A549 treated with GW870086 at 1 μM for 4 hours (cell line): ENCODE measurements at places on chromosomes 7 and 10. TPM values are rescaled to one million over a fixed set of nuclear protein-coding genes. Genes with fewer than 3 reads are reported as not detected.

The MEOX2 gene
- total RNA-seq, result not detected in 5 replicates

The CYP3A4 gene
- total RNA-seq, result 0.06 to 0.09 TPM in 2 of 5 replicates, not detected in the others

The BLNK gene
- not detected in 5 replicates for total RNA-seq

The GNAT3 gene
- total RNA-seq, result not detected in 5 replicates

The WAC gene
- total RNA-seq, result 53.9 to 74.9 TPM (median 73.1 TPM) in 5 replicates

The WNT8B gene
- not detected in 5 replicates for total RNA-seq

The ZCCHC24 gene
- 2.0 to 4.4 TPM (median 3.7 TPM) in 5 replicates for total RNA-seq

The UPK3BL2 gene
- total RNA-seq, result 1.3 to 3.3 TPM (median 2.3 TPM) in 5 replicates

The ANXA8 gene
- total RNA-seq, result 30.3 to 42.6 TPM (median 35.9 TPM) in 5 replicates

The CCDC136 gene
- 1.1 to 2.3 TPM (median 2.2 TPM) in 5 replicates for total RNA-seq

The C7orf33 gene
- total RNA-seq, result not detected in 5 replicates

The ASZ1 gene
- total RNA-seq, result not detected in 5 replicates

The GNG11 gene
- total RNA-seq, result 39.4 to 47.2 TPM (median 43.5 TPM) in 5 replicates

The RABGEF1 gene
- 23.9 to 26.8 TPM (median 25.3 TPM) in 5 replicates for total RNA-seq

The H2BK1 gene
- total RNA-seq, result not detected in 5 replicates

The FAM25G gene
- total RNA-seq, result 1.3 to 2.7 TPM in 2 of 5 replicates, not detected in the others

The LIPK gene
- total RNA-seq, result not detected in 5 replicates

The CALML3 gene
- total RNA-seq, result not detected in 5 replicates

The DYDC2 gene
- 0.13 to 0.17 TPM in 2 of 5 replicates, not detected in the others for total RNA-seq

The IL6 gene
- total RNA-seq, result 0.94 to 2.0 TPM (median 1.2 TPM) in 5 replicates
